ENCODE measurements at places on chromosomes 1 and 21.
A peak's percentile ranks its signal among the peaks of the same experiment; 100 is the strongest.

- no peak for DNase-seq
Measured at GRCh38 chr1:173925306-173926242, 8.4 kb upstream of the SERPINC1 start.

- DNase-seq = no peak
Measured at GRCh38 chr1:151891512-151891911, 17.8 kb downstream of the THEM4 start.

DNA sequence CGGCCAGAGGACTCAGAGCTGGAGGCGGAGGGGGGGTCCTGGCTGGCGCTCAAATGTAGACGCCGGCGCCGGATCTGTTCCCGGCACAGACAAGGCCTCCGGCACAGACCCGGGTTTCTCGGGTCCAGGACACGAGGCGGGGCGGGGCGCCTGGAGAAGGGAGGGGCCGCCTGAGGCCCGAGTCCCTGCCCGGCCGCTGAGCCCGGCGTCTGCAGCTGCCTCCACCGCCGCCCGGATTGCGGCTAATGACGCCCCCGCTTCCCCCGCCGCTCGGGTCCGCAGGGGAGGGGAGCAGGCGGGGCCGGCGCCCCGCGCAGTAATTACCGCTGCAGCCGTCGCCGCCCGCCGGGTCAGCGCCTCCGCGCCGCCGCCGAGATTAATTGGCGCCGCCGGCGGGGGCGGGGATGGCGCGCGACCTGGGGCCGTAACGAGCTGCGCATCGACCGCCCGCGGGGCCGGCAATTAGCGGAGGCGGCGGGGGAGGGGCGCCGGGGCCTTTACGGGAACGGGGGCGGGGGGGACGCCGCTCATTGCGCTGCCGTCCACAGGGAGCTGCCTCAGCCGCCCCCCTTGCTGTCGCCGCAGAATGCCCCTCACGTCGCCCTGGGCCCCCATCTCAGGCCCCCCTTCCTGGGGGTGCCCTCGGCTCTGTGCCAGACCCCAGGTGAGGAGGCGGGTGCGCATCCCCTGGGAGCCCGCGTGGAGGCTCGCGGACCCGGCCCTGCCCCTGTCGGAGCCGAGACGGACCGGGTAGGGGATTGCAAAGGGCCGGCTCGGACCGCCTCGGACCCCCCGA lies 17.3 kb downstream of the NOC2L start:
- no peak for DNase-seq

- DNase-seq = no peak
Measured at GRCh38 chr1:56070601-56071000, 508.8 kb downstream of the PLPP3 start.

DNA sequence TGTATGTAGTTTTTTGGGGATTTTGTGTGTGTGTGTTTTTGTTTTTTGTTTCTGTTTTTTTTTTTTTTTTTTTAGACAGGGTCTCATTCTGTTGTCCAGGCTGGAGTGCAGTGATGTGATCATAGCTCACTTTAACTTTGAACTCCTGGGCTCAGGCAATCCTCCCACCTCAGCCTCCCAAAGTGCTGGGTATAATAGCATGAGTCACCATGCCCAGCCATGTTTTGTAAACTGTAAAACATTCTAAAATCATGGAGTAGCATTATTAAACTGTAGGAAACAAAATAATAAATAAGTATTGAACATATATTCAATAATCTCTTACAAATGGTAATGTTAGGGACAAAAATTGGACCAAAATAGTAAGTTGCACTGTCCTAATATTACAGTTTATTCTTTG lies 124.0 kb downstream of the FAF1 start:
- DNase-seq = no peak

DNA sequence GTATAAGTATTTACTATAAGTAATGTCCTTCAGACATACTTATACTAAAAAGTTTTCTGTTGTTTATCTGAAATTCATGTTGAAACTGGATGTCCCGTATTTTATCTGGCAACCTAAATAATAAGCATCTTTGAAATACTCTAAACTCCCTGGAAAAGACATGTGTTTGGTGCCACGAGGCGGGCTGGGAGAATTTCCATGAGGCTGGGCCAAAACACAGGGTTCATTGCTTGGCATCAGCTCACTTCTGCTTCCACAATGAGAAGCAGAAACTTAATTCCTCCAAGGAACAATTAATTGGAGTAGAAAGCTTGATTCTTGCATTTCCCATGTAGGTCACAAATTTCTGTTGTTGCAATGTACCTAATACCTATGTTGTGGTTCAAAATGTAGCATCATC lies 110.2 kb downstream of the PSMG1 start:
- DNase-seq = no peak

- DNase-seq = no peak
Measured at GRCh38 chr1:158179301-158180041, 1.2 kb upstream of the CD1D start.

- DNase-seq = no peak
Measured at GRCh38 chr1:1956101-1956500, 37.0 kb upstream of the TMEM52 start.

- no peak for DNase-seq
Measured at GRCh38 chr1:173005196-173005864, 45.4 kb downstream of the TNFSF18 start.

GRCh38 chr1:189434461-189434860 lies 1043.2 kb downstream of the BRINP3 start:
- DNase-seq = no peak

DNA sequence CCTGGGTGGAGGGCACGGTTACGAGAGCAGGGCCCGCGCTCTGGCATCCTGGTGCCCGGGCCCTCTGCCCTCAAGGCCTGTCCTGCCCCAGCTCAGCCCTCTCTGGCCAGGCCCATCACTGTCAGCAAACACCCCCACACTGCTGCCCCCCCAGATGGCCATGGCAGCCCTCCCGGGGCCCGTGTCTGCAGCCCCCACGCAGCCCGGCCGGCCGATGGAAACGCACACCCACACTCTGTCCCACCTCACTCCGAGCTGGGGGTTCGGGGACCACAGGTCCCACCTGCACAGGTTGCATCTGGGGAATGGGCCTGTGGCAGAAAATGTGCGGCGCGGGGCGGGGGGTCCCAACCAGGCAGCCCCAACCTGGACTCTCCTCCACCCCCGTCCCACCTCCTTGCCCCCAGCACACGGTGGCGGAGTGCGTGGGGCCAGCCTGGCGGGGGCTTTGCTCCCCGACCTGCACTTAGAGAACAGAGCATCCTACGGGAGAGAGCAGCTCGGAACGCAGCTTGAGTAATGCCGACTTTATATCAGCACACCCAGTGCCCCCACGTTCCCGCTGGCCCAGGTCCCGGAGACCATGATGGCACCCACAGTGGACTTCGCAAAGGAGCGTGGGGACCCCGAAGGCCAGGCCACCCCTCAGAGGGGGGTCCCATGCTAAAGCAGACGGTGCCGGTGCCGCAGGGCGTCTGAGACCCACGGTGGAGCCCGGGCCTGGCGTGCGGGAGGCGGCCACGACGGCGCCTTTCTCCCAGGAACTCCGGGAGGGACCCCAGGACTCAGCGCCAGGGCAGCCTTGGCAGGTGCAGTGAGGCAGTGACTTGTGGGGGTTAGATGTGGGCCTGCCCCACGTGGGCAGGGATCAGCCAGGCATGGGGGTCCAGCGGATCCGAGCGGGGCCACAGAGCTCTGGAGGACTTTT lies 7.5 kb upstream of the RNF223 start:
- DNase-seq = peak; percentile 59

DNA sequence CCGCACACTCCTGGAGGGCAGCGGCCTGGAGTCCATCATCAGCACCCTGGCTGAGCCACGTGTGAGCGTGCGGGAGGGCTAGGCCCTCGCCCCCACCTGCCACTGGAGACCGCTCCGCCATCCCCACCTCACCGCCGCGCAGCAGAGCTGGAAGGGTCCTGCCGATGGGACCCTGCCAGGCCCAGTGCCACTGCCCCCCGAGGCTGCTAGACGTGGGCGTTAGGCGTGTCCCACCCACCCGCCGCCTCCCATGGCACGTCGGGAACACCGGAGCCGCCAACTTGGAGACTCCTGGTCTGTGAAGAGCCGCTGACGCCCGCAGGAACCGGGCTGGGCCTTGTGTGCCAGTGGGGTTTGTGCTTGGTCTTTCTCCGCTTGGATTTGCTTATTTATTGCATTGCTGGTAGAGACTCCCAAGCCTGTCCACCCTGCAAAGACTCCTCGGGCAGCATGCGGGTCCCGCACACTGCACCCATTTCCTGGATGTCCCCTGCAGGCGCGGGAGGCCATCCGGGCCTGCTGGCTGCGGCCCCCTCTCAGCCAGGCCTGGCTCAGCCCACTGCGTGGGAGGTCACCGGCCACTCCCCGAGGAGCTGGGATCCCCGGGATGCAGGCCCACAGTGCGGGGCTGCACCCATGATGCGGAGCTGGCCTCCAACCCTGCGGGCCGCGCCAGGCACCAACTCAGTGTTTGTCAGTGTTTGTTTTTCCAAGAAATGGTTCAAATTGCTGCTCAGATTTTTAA lies 6.0 kb downstream of the LY9 start:
- DNase-seq = no peak

- no peak for DNase-seq
Measured at GRCh38 chr1:223123011-223123610, 19.9 kb downstream of the TLR5 start.

DNA sequence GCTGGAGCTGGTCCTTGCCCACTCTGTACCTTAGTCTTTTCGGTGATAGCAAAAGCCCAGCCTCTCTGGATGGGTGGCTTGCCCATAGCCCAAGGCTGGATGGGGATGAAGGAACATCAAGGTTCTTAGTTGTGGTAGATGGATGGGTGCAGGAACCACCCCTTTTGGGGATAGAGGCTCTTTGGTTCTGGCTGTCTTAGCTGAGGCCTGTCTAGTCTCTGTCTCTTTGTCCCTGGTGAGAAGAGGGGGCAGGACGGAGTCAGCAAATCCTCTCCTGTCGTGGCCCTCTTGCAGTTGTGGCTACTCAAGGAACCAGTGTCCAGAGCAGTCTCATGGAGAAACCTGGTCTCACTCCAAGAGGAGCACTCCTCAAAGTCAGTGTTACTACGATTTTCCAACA lies 8.5 kb downstream of the VANGL2 start:
- peak; percentile 51 for DNase-seq

DNA sequence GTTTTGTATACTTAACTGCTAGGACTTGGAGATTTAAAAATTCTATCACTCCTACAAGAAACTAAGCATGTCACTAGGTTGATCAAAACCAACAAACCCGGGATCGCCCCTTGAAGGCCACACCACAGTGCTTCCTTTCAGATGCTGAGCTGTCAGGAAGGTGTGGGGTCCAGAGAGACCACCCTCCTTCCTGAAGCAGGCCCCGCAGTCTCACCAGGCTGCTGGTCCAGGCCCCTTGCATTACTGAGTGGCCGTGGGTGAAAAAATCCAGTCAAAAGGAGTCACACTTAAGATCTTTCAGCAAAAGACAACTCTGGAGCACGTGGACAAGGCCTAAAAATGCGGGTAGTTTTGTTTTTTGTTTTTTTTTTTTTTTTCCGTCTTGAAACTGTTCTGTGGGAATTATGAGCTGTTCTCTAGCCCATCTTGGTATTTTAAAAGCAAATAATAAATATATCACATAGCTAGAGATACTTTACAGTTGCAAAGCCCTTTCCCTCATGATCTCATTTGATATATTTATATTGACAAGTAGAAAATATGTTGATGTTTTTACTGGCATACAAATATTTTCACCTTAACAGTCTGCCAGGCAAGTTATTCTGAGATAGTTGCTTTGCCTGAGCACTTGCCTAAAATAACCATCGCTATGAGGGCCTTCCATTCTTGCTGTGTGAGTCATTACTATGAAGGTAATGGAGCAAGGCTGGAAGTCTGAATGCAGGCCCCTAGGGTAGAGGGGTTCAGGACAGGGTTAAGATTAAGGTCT lies 73.1 kb upstream of the EDEM3 start:
- no peak for DNase-seq
